ENCODE measurements at places on chromosomes 12 and 14.

GRCh38 chr14:85813040-85813439, 283.1 kb downstream of the FLRT2 start:
- DNase-seq: no peak

- DNase-seq: no peak
These were observed 62.7 kb upstream of the HECTD1 start for GRCh38 chr14:31270196-31270772.

DNA sequence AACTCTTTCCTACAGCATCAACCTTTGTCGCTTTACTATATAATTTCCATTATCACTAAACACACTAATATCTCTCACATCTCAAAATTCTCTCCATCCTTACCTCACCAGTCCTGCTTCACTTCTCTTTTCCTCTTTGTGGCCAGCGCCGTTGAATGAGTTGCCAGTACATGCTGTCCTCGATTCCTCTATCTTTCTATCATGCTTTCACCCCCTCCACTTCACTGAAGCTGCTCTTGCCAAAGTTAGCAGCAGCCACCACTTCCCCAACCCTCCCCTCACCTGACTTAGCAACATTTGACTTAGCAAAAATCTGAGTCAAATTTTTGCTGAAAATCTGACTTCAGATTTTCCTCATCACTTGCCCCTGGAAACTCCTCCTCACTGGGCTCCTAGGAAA, 210.4 kb downstream of the ANO6 start:
- no peak for DNase-seq

- peak; percentile 53 for DNase-seq
These were observed 1.4 kb downstream of the HMGA2 start for GRCh38 chr12:65825507-65826352.

GRCh38 chr12:102526656-102527055, 46.3 kb upstream of the IGF1 start:
- peak; percentile 20 for DNase-seq

GRCh38 chr14:63275611-63276010, 43.1 kb downstream of the GPHB5 start:
- no peak for DNase-seq

DNA sequence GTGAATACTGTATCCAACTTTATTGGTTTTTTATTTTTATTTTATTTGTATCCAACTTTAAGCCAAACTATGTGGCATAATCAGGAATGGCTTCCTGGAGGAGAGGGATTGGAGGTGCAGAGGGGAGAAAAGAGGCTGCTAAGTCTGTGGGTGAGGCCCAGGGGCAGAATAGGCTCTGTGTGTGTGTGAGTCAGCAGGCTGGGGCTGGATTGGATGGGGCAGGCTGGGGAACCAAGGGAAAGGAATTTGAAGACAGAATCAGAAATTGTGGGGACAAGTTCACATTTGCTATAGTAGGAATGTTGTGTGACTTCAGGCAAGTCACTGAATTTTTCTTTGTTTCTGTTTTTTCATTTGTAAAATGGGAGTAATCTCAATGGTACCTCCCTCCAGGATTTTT, 12.8 kb upstream of the RILPL1 start:
- DNase-seq: no peak

DNA sequence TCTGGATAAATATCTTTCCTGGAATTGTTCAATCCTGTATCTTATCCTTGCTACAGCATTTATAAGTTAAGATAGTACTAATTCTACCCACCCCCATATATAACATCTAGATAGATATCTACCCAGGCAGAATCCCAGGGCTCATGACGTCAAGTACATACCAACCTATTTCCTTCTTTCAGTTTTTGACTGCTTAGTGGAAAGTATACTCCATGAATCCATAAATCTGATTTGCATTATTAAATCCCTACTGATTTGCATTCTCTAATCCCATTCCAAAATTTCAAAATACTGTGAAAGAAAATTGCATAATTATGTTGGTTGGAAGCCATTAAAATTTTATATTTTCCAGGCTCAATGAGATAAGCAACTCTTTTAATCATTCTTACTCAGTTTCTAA, 111.7 kb downstream of the KITLG start:
- DNase-seq: no peak

- no peak for DNase-seq
These were observed 57.1 kb downstream of the ERC1 start for GRCh38 chr12:1047898-1048660.

- DNase-seq: no peak
These were observed 22.7 kb upstream of the LTA4H start for GRCh38 chr12:96057986-96058553.

- DNase-seq: peak; percentile 84
These were observed 165.3 kb downstream of the SNAPC1 start for GRCh38 chr14:61927520-61927919.

DNA sequence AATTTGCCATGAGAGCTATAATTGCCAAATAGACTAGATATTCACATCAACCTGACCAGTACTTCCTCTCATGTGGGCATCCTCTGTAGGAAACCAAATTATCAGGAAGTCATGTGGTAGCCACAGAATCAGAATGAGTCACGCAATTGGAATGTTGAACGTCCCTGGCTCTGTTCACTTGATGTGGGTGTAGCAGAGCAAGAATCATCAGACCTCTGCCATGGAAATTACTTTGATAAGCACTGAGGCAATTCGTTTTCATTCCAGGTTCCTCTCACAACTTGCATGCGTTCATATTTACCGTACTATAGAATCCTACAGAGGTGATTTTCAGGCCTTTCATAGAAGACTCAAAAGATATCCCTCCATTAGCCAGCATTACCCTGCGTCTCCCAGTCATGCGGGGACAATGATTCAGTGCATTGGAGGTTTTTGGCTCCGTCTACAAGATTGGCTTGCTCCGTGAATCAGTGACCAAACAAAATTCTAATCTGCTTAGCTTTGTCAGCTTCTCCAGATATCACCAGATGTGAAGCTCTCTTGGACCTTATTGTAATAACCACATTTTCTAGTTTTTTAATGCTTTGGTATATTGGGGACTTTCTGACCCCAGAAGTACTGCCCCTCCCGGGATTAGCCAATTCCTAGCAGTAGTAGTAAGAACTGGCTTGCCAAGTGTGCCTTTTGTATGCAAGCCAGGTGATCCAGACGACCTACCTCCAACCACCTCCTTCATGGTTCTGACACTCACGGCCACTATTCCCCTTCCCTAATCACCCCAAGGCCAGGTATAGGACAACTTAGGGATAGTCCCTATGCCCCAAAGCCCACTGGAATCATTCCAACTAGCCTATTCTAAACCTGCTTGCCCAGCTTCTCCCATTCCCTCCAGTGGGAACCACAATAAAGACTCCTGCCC, 133.4 kb downstream of the KICS2 start:
- DNase-seq: peak; percentile 96

DNA sequence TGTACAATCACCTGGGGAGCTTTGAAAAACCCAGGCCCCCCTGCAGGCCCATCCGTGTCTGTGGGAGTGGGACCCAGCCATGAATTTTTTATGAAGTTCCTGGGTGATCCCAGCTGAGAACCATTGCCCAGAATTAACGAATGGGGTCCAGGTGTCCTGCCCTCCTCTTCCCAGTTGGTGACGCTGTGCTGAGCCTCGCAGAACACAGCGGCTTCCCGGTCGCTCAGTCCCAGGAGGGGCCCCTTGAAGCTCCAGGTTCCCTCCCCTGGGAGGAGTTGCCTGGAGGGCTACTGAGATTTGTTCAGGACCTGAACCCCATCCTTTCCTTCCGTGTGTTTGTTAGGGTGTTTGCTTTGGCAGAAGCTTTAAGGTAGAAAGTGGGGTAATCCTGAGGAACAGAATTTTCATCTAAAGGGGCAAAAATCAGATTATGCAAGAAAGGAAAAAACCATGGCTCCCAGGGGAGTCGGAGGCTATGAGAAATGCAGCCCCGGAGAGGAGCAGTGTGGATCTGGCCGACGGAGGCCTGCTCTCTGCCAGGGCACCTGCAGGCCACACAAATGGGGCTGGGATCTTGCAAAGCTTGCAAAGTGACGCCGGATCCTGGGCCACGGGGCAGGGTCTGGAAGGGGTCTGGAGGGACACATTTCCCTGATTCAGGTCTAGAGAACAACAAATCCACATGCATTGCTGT, 164.7 kb upstream of the PRMT8 start:
- no peak for DNase-seq

DNA sequence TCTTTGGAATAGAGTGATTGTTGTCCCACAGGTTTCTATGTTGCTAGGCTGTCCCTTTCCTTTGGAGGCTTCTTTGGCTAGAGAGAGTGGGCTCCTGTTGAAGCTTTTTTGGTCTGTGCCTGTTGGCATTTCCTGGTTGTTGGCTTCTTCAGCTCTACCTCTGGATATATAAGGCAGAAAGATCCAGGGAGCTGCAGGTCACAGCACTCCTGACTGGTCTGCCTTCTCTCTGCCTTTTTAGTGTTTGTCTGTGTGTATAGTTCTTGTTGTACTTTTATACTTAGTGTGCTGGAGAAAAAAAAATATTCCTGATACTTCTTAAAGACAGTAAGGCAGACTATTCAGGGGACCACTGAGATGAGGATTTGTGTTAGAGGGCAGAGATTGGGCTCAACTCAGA, 202.7 kb downstream of the FBXL14 start:
- no peak for DNase-seq

DNA sequence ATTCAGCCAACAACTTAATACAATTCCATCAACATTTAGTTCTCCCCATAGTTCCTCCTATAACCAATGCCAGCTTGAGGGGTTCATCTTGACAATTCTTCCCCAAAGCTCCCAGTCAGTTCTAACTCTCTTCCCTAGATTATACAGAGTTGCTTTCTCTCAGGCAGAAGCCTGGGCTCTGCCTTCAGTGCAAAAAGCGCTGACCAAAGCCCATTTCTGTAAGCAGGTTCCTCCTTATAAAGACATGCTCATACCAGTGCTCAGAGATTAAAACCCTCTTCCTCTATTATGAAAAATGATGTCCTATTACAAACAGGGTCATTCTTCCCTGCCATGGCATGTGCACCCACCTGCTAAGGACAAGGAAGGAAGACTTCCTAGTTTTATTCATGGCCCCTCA, 16.2 kb downstream of the SPIC start:
- DNase-seq: no peak

DNA sequence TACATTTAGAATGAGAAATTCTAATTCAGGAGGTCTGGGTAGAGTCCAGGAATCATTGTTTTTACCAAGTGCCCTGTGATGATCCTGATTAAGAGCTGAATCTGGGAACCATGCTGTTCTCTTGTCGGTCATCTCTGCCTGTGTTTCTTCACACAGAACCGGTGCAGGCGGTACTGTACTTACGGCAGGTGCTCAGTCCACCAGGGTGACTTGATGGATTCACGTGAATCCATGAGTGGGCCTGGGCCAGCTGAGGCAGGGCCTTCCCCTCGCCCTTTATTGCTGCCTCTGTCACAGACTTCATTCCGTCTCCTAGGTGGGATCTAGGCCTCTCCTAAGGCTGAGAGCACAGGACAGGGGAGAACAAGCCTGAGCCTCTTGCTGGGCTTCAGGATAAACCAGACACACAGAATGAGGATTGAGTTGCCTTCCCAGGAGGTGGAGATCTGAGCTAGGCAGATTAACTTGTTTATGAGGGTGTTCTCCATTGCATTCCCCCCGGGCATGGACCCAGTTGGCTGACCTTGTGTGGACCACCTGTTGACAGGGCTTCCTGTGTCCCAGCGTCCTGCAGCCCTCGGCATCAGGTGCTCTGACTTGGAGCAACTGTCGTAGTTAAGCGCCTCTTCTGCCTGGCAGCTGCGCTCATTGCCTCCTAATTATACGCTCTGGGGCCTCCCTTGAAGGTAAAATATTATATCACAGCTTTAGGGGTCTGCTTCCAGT, 42.1 kb downstream of the B4GALNT3 start:
- DNase-seq: no peak

DNA sequence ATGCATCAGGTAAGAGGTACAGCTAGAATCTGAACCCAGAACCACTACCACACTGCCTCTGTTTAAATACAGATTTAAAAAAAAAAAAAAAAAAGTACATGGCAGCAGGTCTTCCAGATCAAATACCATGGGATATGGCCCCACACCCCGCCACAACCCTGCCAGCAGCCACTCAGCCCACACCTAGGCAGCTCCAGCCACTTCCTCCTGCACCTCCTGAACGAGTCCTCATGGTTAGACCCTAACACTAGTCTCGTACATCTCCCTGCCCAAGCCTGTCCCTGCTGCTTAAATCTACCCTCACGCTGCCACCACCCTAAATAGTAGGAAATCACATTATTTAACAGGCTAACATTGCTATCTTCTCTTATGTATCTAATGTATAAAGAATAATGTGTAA, 12.6 kb downstream of the SETD3 start:
- no peak for DNase-seq

DNA sequence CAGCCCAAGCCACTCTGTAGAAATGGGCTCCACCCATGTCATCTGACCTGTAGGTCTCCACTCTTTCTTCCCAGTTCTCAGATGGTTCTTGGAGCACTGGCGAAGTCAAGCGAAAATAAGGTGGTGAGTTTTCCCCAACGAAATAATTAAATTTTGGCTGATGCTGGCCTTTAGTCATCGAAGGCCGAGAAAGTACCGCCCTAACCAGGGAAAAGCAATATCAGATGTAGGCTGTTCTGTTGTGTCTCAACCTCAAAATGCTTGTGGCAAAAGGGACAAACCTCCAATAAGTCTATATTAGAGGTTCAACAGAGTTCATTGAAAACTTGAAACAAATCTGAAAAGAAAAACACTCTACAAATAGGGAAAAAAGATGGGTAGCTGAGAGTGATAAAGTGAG, 48.6 kb upstream of the BCAT1 start:
- peak; percentile 40 for DNase-seq

- no peak for DNase-seq
These were observed 398.5 kb downstream of the LRIG3 start for GRCh38 chr12:58521796-58522195.

DNA sequence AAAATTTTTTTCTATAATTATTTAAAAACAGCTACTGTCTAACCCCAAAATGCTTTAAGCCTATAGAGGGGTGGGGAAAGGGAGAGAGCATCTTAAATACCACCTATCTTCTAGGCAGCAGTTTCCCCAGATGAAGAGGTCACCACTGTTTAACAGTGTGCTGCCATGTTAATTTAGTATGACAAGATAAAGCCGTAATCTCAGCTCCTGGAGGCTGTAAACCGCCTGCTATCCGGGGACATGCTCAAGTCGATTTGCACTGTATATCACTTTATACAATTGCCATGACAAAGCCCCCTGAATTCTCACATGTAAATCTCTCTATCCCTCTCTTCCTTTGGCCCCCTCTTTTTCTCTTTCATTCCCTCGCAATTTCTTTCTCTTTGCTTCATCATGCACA, 68.5 kb downstream of the SOX5 start:
- DNase-seq: no peak
